ENCODE measurements at places on chromosomes 3 and 15.

GRCh38 chr3:160810362-160811236 is 54.6 kb downstream of the PPM1L start:
- DNase-seq: no peak

GRCh38 chr15:26531489-26531888 is 241.4 kb downstream of the GABRB3 start:
- peak; percentile 22 for DNase-seq

GRCh38 chr3:138493804-138494606 is 59.6 kb downstream of the ESYT3 start:
- no peak for DNase-seq

GRCh38 chr15:52013151-52013791 is 5.7 kb upstream of the MAPK6 start:
- DNase-seq: no peak

GRCh38 chr15:55407498-55408011 is 604 bp downstream of the CCPG1 start:
- DNase-seq: no peak

- no peak for DNase-seq
These were observed 124.9 kb upstream of the TLE3 start for GRCh38 chr15:70222606-70223005.

DNA sequence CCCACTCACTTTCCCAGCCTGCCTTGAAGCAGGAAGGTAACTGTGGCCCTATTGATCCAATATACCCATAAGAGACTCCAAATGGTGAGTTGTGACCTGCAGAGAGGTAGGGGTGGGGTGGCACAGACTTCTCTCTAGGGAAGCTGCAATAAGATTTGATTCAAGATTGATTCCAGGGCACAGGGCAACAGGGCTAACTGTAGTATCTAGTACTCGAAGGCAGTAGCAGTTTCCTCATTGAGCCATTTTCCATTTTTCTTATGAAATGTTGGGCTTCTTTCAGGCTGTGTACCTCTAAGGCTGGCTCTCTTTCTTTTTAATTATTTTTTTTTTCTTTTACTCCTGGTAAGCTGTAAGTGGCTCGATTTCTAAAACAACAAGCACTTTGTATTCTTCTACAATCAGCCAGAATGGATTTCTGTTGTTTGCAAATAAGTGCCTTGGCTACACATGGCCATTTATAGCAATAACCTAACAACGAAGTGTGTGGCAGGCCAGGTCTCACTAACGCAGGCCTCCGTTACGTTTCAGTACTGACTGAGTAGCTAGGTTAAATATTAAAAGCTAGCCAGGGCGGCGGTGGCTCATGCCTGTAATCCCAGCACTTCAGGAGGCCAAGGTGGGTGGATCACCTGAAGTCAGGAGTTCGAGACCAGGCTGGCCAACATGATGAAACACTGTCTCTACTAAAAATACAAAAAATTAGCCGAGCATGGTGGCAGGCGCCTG is 19.3 kb downstream of the CCDC12 start:
- DNase-seq: no peak

GRCh38 chr3:133881939-133882825 is 13.5 kb downstream of the RAB6B start:
- DNase-seq: no peak

DNA sequence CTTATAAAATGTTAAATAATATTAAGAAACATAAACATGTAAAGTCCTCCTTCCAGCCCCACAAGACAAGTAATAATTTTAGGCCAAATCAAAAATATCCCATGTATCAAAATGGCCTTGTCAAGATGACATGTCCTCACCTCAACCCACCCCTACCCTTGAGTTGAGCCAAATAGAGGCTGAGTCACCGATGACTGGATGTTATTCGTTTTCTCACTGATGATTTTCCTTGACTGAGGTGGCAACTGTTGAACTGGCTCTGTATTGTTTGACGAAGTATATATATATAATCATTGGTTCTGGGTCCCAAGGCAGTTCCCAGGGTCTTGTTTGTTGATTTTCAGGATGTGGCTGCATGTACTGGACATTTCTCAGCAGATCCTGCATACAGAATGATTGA is 75.3 kb downstream of the TMEM108 start:
- DNase-seq: no peak

- DNase-seq: no peak
These were observed 17.1 kb downstream of the STX19 start for GRCh38 chr3:94011233-94011711.

GRCh38 chr3:189927975-189928895 is 192.5 kb downstream of the P3H2 start:
- no peak for DNase-seq

DNA sequence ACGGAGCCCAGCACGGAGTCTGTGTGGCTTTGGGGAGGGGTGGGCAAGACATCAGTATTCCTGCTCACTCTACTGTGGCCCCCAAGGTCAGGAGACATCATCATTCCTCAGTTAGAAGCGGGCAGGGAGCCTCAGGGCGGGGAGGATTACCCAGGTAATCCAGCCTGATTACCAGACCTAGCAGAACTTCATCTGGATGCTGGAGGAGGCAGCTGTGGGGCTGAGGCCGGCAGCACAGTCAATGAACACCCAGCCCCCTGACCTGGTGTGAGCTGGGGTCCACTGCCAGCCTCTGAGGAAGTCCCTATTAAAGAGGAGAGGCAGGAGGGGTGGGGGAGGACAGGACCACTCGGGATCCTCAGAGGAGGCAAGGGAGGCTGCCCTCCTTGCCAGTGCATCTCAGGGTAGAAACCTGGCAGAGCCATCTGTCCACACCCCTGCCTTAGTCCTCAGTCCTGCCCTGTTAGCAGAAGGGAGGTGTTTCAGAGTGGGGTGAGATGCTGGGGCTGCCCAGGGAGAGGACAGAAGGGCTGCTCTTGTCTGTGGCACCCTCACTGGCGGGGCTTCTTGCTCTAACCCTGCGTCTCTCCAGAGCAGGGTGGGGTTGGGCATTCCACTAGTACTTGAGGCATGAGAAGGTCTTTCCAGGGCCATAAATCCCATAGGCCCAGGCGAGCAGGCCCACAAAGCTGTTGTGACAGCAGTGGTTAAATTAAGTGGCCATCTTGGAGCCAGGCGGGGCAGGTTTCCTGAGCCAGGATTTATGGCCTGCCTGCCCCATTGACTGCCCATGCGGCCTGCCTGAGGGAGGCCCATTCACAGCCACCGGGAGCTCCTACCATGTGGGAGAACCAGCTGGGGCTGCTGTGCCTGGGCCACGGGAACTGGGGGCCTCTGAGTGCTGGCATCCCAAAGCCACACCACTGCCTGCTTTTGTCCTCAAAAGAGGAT is 82.1 kb downstream of the LINGO1 start:
- no peak for DNase-seq

Measured in NT2/D1 (cell line).